ENCODE measurements at places on chromosomes 12 and 14. TPM values are rescaled to one million over a fixed set of nuclear protein-coding genes. Genes with fewer than 3 reads are reported as not detected.

KRT77 gene
- not detected for total RNA-seq

CD27 gene
- not detected for total RNA-seq

KLRC1 gene
- total RNA-seq: not detected

DNA sequence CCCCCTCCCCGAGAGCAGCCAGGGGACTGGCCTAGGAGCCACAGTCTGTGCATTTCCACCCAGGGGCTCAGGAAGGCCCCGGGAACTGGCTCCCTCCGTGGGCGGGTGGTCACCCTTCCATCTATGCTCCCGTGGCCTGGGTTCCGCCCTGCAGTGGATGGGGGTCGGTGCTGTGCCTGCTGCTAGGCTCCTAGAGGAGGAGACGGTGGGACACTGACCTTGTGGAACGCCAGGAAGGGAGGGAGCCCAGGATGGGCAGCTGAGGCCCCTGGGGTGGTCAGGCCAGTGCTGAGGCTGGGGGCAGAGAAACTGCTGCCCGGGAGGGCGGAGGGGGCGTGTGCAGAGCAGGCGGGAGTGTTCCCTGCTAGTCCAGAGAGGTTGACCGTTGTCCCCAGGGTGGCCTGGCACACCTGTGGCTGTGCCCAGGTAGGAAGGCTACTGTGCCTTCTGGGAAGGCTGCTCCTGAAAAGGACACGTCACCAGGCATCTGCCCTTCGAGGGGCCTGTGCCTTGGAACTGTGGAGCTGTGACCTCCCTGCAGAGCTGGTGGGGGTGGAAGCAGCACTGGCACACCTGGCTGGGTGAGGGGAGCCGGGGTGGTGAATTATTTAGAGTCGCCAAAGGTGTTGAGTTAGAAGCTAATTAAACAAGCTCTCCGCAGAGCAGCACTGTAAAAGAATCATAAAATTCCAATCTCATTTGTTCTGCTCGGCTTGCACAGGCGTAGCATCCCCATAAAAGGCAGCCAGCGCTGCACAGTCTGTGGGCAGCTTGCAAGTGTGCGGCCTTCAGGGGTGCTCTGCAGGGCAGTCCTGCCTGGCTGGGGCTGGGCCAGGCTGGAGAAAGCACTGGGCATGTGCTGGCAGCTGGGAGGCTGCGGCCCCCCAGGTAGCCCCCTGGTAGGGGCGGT, 145.1 kb downstream of the KIF26A start:
- no peak for DNase-seq

PRDM4 gene
- total RNA-seq: 21.9 TPM

GRCh38 chr14:59474172-59474571, 9.0 kb upstream of the GPR135 start:
- DNase-seq: no peak

RFX4 gene
- total RNA-seq: 2.1 TPM

DNA sequence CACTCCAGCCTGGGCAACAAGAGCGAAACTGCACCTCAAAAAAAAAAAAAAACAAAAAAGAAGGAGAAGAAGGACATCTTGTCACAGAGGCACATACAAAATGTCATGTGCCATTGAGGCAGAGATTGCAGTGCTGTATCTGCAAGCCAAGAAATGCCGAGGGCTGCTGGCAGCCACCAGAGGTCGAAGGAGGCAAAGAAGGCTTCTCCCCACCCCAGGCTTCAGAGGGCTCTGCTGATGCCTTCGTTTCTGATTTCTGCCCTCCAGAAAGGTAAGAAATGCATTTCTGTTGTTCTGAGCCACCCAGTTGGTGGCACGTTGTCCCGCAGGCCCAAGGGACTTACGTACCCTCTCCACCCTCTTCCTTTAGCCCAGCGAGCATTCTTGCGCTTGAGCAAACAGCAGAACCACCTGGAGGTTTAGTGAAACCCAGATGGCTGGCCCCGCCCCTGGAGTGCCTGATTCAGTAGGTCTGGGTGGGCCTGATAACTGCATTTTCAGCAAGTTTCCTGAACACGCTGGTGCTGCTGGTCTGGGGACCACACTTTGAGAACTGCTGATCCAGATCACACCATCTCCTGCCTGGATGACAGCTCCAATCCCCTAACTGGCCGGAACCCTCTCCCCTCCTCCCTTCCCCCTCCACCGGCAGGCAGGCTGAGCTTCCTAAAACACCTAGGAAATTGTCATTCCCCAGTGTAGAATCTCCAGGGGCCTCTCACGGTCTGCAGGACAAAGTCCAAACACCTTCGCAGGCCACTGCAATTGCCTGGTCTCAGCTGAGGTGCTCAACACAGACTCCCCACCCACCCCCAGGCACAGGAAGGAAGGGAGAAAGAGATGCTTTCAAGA, 21.1 kb upstream of the SCARB1 start:
- DNase-seq: peak; percentile 63

DNA sequence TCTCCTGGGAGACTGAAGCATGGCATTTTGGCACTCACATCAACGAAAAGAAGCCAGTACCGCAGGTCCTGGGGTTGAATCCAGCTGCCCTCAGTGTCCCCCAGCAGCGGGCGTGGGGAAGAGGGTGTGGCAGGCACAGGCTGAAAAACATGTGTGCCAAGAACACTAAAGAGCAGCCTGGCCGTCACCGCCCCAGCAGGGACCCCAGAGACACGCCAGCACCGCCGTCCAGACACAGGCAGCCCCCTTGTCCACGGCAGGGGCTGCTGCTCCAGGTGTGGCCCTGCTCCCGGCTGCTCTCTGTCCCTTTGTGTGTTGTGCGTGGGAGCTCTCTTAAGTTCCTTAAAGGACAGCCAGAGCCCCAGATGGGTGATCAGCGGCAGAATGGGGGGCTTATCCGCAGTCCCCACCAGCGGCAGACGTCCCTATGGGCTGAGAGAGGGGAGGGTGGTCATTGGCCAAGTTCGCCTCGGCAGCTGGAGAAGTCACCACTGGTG, 556 bp downstream of the PHETA1 start:
- DNase-seq: no peak

MYH6 gene
- total RNA-seq: 0.23 TPM

- DNase-seq: no peak
Measured at GRCh38 chr12:118312578-118312977, 60.1 kb downstream of the TAOK3 start.
